ENCODE measurements at places on chromosomes 3 and 15. TPM values are rescaled to one million over a fixed set of nuclear protein-coding genes. Genes with fewer than 3 reads are reported as not detected.
A peak's percentile ranks its signal among the peaks of the same experiment; 100 is the strongest.

CX3CR1 gene
- 0.26 TPM for total RNA-seq

DNA sequence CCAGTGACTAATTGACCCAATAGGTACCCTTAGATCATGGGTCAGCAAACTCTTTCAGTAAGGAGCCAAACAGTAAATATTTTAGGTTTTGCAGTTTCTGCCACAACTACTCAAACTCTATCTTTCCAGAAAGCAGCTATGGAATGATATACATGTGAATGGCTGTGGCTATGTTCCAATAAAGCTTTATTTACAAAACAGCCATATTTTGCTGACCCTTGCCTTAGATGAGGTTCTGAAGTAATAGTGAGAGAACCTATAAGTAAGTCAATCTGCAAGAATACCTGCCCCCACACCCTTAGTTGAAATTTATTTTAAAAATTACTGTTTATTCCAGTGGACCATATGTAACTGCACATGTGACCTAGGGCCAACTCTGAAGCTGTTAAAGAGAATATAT lies 134.0 kb downstream of the CMSS1 start:
- H3K4me1 ChIP-seq = peaks cover 20% of the 10 kb centered on the region
- H3K27me3 ChIP-seq = no peaks in the 10 kb centered on the region
- H3K27ac ChIP-seq = no peak overlapping the region
- H3K4me3 ChIP-seq = no peak overlapping the region
- DNase-seq = no peak

- H3K36me3 ChIP-seq = no peaks in the 10 kb centered on the region
- H3K4me1 ChIP-seq = no peaks in the 10 kb centered on the region
- H3K4me3 ChIP-seq = no peak overlapping the region
- no peak for DNase-seq
- no peaks in the 10 kb centered on the region for H3K27me3 ChIP-seq
Observed at GRCh38 chr3:72044231-72044855, 259.4 kb upstream of the PROK2 start.

DNA sequence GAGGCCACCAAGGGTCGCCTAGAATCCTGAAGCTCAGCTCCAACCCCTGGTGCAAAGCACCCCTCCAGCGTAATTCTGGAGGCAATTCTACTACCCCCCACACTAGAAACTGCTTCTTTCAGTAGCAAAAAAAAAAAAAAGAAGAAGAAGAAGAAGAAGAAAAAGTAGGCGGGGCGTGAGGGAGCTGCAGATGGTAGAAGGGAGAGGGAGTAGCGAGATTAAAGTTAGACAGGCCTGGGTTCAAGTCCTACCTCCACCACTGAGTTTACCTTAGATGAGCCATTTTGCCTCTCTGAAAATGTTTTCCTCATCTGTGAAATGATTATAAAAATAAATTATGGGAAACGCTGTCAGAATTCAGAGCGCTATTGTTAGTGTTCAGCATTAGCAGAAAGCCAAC lies 913 bp downstream of the FAM174B start:
- DNase-seq = no peak
- H3K4me1 ChIP-seq = peaks cover 26% of the 10 kb centered on the region
- no peaks in the 10 kb centered on the region for H3K27me3 ChIP-seq
- peak overlapping the region; percentile 47 for H3K4me3 ChIP-seq
- peak overlapping the region; percentile 51 for H3K27ac ChIP-seq
- H3K36me3 ChIP-seq = no peaks in the 10 kb centered on the region

Measured in right atrium auricular region (tissue), 2 donors.